ENCODE measurements at places on chromosomes 7 and 10. TPM values are rescaled to one million over a fixed set of nuclear protein-coding genes. Genes with fewer than 3 reads are reported as not detected.

DNA sequence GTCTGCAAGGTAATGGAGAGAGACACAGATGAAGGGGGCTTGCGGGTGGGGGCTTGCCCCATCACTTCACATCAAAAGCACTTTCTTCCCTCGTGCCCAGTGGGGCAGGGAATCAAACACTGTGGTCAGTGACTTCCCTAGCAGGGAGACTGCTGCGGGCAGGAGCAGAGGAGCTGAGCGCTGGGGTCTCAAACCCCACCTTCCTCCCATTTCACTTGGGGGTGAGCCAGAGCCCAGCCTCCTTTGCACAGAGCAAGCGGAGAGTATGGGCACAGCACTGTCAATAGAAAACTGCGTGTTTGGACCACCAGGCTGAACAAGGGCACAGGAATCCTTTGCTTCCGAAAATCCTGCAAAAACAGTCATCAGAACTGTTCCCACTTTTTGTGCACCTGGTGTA lies 355.8 kb upstream of the MKI67 start:
- no peak for DNase-seq

NCF1 gene
- total RNA-seq: 2.7 TPM

SPDYE17 gene
- total RNA-seq: not detected

GRCh38 chr7:44280636-44280992 lies 44.8 kb downstream of the CAMK2B start:
- DNase-seq: no peak

OPALIN gene
- not detected for total RNA-seq

DNA sequence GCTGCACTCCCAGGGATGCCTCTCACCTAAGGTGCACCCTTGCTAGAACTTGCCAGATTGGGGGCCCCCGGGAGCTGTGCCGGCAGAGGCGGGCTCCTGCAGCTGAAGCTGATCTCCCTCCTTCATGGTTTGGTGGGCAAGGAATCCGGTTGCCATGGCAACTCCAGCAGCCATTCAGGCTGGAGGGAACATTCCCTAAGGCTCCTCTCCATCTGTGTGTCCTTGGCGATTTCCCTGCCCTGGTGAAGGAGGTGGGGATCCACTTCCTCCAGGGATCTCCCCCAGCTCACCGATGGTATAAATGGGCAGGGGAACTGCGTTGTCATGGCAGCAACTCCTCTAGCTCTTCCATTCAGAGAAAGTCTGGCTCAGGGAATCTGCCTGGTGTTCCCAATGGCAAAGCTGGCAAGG lies 49.6 kb upstream of the GPR158 start:
- no peak for DNase-seq

ZNF25 gene
- 17.7 TPM for total RNA-seq

FGF8 gene
- total RNA-seq: not detected

INHBA gene
- 6.5 TPM for total RNA-seq

DNA sequence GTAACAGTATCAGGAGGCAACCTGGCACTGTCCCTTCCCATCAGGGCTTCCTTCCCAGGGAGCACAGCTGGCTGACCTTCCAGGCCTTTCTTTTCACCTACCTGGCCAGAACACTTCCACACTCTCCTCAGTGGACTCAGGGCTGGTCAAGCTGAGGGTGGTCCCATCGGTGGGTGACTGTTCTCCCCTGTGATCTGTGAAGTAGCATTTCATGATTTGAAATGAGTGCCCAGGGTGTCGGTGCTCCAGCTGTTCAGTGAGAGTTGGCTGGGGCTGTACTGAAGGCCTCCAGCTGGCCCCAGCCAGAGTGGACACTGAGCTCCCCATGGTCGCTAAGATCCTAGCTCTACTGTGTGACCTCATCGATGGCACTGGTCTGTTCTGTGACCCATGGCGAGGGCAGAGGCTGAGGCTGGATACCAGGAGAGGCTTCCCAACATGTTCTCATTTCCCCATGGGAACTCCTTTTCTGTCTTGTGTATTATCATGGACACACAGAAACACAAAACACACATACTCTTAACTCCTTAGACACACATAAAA lies at the start of gene FAM170B:
Gene FAM170B, minus strand, starts transcription at position 316 of the 543 bp plus-strand sequence. Its CDS starts 103 bp downstream, at position 213.
- DNase-seq: no peak

- DNase-seq: no peak
These were observed 57.8 kb upstream of the GDF10 start for GRCh38 chr10:47241946-47242867.

DNA sequence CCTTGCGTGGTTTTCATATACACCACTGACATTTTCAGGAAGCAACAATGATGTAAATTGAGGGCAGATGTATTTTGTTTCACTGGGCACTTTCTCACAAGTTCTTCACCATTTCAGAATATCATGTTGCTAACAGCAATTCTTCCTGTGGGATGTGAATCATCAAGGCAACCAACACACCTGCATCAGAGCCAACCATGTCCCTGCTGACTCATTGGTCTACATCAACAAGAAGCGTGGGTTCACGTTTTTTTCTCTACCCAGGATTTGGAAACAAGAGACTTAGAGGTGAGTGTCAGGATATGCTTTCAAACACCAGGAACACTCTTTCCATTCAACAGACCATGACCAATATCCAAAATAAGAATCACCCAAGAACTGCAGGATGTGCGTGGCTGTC lies 203.9 kb downstream of the TEX36 start:
- no peak for DNase-seq

DNA sequence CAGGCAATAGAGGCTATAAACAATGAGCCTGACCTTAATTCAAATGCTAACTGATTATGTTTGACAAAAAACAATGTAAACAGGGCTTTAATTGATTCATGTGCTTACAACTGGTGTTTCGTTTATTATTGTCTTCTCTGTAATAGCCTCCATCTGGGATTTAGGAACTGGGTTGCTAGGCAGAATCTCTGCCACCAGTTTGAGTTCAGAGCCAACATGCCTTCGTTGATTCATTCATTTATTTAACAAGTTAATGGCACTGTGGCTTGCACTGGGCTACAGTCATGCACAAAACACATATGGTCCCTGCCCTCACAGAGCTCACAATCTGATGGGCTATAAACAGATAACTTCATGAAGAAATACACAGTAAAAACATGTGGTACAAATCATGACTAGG lies 19.6 kb upstream of the CDHR3 start:
- DNase-seq: peak; percentile 15
